ENCODE measurements at places on chromosomes 11 and 22. TPM values are rescaled to one million over a fixed set of nuclear protein-coding genes. Genes with fewer than 3 reads are reported as not detected.
A peak's percentile ranks its signal among the peaks of the same experiment; 100 is the strongest.

GRCh38 chr22:49600468-49600867 is 227.2 kb downstream of the BRD1 start:
- ATAC-seq = no peak

Gene PARVG
- total RNA-seq = 2.1 TPM

DNA sequence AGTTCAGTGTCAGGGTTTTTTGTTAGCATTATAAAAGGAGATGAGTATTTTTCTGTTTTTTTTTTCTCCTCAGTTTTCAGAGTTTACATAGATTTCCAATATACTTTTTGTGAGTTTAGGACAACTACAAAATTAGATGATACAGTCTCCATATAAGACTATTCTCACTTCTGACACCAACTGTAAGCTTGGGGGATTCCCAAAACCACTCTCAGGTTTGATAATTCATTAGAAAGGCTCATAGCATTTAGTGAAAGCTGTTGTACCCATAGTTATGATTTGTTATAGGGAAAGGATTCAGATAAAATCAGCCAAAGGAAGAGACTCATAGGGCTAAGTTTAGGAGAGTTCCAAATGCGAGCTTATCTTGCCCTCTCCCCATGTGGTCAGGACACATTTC is 24.1 kb downstream of the CUL5 start:
- ATAC-seq = no peak

Gene GRIA4
- total RNA-seq = not detected

- no peak for ATAC-seq
Observed at GRCh38 chr22:48740086-48740730, 1087.5 kb downstream of the BRD1 start.

Gene MMP3
- 0.56 TPM for total RNA-seq

DNA sequence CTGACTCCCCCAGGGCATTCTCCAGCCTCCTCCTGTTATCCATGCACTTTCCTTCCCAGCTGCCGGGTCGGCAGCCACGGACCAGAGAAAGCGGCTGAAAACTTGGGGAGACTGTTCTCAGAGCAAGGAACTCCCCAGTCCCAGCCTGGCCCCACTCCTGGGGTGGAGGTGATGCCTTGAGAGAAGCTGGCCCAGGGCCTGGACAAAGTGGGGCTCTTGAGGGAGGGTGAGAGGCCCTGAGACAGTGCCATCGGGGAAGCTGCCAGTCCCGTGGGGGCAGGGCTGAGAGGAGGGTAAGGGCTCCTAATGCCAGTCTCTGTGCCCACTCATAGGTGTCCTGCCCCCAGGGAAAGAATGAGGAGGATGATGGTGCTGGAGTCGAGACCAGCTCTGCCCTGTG is 53.8 kb downstream of the FLRT1 start:
- ATAC-seq = no peak

Gene LRRC74B
- total RNA-seq = 0.20 TPM

GRCh38 chr11:818396-819128 is at the start of gene PNPLA2:
Gene PNPLA2 (plus strand): TSS chr11:818914. CDS start chr11:819719, 805 bp downstream.
- ATAC-seq = peak; percentile 39

GRCh38 chr11:116093481-116094270 is 589.5 kb upstream of the CADM1 start:
- ATAC-seq = no peak

Gene RAG2
- not detected for total RNA-seq

Gene IGSF22
- total RNA-seq = not detected

DNA sequence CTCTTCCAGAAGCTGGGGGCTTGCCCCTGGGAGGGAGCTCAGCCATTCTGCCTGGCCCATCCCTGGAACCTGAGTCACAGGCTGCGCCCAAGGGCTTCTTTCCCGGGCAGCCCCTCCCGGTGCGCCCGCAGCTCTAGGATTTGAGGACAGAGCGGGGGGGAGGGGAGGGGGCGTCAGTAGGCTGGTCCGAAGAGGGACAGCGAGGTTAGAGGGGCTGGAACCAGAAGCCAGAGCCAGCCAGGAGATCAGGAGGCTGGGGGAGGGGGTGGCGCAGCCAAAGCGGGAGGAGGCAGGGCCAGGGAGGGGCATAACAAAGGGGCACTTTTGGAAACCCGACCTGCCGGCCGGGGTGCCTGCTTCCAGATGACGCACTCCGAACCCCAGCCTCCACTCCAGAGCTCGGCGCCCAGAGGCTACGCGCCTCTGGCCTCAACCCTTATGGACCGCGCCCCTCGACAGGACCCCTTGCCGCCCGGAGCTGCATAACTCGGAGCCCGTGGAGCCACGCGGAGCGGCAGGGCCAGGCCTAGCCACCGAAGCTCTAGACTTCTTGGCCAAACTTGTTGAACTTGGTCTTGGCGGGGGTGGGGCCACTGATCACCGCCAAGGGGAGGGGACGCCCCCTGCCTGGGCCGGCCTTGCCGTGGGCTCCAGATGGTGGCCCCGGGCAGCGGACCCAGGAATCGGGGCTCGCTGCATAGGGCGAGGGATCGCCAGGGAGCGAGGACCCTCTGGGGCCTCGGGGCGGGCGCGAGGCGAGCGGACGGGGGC is 744 bp downstream of the PACSIN3 start:
- ATAC-seq = peak; percentile 73

DNA sequence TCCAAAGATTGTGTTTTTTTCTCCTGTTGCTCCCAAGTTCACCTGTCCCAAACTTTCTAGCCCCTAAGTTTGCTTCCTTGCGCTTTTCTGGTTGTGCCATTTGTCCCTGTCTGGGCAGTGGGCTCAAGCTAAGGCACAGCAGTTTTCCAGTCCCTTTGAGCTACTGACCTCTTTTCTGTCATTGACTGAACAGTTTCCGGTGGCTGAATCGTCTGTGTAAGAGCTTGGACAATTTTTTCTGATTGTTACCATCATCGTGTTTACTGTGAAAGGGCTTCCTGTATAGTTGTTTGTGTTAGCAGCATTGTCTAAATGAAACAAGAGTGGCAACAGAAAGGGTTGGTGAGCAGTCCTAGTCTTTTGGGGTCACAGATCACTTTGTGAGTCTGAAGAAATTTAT is 49.8 kb downstream of the BMAL1 start:
- ATAC-seq = no peak

DNA sequence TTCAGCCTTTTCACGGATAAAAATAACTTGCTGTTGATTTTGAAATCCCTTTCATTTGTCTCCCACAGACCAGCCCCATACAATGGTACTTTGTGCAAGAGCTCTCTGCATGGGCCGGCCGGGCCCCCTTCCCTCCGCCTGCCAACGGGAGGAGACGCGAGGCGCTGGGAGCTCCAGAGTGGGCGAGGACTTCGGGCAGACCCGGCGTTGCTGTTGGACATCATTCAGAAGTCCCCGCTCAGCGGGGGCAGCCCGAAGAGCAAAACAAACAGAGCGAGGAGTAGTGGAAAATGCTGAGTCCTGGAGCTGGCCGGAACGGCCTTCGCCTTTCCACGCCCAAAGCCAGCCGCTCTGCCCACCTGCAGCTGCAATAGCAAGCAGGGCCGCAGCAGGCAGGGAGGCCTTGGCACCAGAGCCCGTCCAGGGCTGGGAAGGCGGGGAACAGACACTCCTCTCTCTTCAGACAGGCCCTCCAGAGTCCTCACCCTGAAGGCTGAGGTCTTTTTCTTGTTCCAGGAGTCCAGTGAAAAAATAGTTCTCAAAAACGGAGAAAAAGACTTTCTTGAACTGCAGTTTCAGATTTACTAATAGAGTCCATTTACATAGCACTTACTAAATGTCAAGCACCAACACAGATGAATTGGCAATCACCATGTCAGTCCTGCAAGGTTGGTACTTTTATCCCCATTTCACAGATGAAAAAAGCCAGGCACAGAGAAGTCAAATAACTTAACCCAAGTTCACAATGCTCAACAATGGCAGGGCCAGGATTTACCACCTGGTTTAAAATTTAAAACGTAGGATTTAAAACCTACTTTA is 135.5 kb downstream of the ETS1 start:
- ATAC-seq = no peak

DNA sequence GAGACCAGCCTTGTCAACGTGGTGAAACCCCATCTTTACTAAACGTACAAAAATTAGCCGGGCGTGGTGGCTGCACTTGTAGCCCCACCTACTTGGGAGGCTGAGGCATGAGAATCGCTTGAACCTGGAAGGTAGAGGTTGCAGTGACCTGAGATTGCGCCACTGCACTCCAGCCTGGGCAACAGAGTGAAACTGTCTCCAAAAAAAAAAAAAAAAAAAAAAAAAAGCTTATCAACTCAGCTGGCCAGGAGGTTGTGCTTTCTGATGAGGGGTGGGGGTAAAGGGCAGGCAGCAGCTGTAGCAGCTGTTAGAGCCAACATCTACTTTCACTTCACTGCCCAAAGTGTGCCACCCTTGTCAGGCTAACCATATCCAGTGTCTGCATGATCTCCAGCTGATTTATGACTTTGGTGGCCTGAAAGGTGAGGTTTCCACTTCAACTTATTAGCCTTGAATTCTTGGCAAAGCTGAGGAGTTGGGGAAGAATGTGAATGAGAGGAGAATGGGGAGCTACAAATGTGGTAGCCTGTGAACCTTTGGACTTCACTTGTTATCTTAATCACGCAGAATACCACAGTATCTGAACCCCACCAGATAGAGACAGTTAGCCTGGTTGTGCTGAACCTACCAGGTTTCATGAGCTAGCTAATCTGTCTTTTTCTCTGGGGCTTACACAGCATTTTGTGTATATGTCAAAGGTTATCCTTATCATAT is 19.6 kb downstream of the RNF121 start:
- ATAC-seq = no peak

Gene LAYN
- 1.9 TPM for total RNA-seq

Gene CPSF7
- total RNA-seq = 44.8 TPM

- peak; percentile 69 for ATAC-seq
Observed at GRCh38 chr11:73186294-73186850, 31.7 kb upstream of the P2RY2 start.

Gene LRRC75B
- 5.0 TPM for total RNA-seq

DNA sequence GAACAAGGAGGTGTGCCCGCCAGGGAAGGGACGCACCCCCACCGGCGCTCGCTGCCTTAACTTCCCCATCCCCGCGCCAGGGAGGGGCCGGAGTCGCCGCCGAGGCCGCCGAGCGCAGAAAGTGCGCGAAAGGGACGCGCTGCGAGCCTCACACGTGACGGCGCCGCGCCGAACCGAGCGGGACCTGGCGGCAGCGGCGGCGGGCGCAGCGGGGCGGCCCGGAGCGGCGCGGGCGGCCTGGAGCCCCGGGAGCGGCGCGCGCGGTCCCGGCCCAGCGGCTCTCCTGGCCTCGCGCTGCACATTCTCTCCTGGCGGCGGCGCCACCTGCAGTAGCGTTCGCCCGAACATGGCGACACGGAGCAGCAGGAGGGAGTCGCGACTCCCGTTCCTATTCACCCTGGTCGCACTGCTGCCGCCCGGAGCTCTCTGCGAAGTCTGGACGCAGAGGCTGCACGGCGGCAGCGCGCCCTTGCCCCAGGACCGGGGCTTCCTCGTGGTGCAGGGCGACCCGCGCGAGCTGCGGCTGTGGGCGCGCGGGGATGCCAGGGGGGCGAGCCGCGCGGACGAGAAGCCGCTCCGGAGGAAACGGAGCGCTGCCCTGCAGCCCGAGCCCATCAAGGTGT is at the start of gene SORL1:
TSS of gene SORL1 (plus strand) at position 329 of the 623 bp plus-strand sequence. CDS start at position 347, 18 bp downstream.
- peak; percentile 76 for ATAC-seq

Gene GP1BB
- 2.0 TPM for total RNA-seq

- no peak for ATAC-seq
Observed at GRCh38 chr11:131253656-131254151, 116.7 kb upstream of the NTM start.

GRCh38 chr11:123536690-123537437 is 106.8 kb downstream of the GRAMD1B start:
- ATAC-seq = no peak

DNA sequence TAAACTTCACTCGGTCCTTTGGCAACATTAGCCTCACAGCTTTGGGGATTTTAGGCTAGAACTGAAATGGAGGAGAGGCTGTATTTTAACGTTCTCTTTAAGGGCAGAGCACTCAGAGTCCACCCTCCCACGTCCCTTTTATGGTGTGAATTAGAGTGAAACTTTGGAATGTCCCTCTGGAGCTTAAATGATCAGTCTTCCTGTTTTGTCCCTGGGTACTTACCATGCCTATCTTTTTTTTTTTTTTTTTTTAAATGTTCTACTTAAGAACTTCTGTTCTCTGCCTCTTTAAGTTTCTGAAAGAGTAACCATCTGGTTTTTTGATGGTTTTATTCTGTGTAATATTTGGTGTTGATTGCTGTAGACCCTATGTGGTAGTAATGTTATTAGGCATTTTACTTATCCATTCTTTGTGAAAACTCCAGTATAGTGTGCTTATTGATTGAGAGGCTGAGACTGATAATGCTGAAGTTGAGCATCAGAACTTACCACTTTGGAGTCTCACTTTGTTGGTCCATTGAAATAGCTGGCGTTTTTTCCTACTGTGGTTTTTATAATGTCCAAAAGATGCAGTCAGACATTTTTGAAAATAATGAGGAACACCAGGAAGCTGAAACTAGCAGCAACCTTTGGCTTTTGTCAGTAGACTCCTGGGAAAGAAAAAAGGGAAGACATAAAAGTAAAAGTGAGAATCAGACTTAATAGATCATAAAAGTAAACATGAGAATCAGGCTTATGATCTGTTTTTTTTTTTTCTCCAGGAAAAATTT is 11.6 kb downstream of the UVRAG start:
- ATAC-seq = peak; percentile 33

- ATAC-seq = no peak
Observed at GRCh38 chr11:12846786-12847615, 162.1 kb upstream of the RASSF10 start.

DNA sequence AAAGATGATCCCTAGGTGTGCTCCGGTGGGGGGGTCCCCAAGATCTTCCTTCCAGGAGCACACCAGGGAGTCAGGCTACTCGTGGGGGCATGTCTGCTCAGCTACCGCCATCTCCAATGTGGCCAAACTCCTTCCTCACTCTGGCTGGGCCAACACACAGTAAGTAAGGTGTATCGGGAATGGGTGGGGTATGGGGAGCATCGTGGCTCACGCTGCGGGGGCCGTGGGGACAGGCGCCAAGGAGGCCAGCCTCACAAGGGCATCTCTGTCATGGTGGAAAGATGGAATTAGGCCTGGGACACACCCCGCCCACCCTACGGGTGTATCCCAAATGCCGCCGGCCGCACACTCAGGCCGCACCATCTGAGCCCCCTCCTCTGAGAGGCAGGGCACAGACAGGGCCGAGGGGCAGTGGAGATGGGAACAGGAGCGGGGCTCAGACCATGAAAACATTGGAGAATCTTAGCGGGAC is 8.3 kb downstream of the IGF2 start:
- no peak for ATAC-seq

GRCh38 chr11:46271875-46272815 is 5.3 kb upstream of the CREB3L1 start:
- no peak for ATAC-seq
